Panc1 (cell line): ENCODE measurements at places on chromosomes 6 and 20.

GRCh38 chr20:31505903-31506302, 8.3 kb upstream of the HM13 start:
- no peak overlapping the region for H3K4me3 ChIP-seq
- no peaks in the 10 kb centered on the region for H3K27me3 ChIP-seq
- no peaks in the 10 kb centered on the region for H3K36me3 ChIP-seq
- DNase-seq, result no peak

DNA sequence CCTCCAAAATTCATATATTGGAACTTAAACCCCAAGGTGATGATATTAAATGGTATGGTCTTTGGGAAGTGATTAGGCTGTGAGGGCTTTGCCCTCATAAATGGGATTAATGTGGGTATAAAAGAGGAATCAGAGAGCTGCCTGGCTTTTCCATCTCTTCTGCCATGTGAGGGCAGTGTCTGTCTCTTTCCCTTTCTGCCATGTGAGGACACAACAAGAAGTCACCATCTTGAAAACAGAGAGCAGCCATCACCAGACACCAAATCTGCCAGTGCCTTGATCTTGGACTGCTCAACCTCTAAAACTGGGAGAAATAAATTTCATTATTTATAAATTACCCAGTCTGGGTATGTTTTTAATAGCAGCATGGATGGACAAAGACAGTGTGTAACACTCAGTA, 263.0 kb downstream of the PAX1 start:
- no peak overlapping the region for H3K4me3 ChIP-seq
- H3K27me3 ChIP-seq, result no peaks in the 10 kb centered on the region
- no peaks in the 10 kb centered on the region for H3K4me1 ChIP-seq
- DNase-seq, result no peak
- no peak overlapping the region for H3K27ac ChIP-seq
- no peaks in the 10 kb centered on the region for H3K36me3 ChIP-seq

- no peak for DNase-seq
- H3K4me1 ChIP-seq, result no peaks in the 10 kb centered on the region
- H3K27ac ChIP-seq, result no peak overlapping the region
- H3K4me3 ChIP-seq, result no peak overlapping the region
Observed at GRCh38 chr20:12956303-12956702, 52.5 kb upstream of the SPTLC3 start.

DNA sequence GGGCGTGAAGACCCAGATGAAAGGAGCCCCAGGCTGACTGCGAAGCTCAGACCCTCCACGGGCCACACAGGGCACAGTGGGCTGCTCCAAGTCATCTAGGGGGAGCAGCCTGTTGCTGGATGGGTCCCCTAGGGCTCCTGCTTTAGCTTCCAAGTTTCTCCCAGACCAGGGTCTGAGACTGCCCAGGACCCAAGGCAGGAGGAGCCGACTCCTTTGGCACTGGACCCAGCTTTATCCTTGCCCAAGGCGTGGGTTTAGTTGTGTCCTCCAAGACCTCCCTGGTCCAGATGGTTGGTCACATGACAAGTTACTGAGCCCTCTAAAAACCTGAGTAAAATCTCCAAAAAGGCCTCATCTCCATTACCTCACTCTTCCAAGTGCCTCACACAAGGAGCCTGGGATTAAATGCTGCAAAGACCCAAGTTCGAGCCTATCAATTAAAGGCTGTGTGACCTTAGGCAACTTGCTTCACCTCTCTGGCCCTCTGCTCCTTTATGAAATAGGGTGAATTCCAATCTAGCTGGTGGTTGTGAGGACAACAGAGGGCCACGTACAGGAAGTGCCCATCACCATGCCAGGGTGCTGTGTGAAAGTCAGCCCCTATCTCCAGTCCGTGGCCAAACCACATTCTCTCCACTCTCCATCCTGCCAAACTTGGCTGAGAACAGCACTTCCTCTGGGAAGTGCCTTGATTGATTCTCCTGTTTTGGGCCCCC, 2.5 kb downstream of the NECAB3 start:
- no peaks in the 10 kb centered on the region for H3K27me3 ChIP-seq
- H3K4me3 ChIP-seq, result no peak overlapping the region
- H3K27ac ChIP-seq, result no peak overlapping the region
- peaks cover 24% of the 10 kb centered on the region for H3K4me1 ChIP-seq
- peaks cover 6% of the 10 kb centered on the region; the same call in 1 of the 2 replicates for H3K36me3 ChIP-seq

DNA sequence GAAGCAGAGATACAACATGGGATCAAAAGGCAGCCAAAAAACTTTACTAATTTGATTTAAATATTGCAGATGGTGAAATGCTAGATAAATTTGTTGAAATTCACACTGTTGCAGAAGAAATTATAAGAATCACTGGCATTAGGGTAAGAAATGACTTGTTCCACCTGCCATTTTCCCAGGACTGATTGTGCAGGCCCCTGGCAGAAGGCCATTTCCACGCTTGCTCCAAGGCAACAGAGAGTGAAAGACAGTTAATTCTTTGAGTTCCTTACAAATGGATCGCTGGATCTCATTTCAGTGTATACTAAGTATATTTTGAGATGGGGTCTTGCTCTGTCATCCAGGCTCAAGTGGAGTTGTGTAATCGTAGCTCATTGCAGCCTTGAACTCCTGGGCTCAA, 67.0 kb upstream of the TMEM181 start:
- H3K4me1 ChIP-seq, result no peaks in the 10 kb centered on the region
- no peak overlapping the region for H3K4me3 ChIP-seq
- H3K36me3 ChIP-seq, result peaks cover 2% of the 10 kb centered on the region; the same call in 1 of the 2 replicates
- DNase-seq, result no peak
- H3K27ac ChIP-seq, result no peak overlapping the region

DNA sequence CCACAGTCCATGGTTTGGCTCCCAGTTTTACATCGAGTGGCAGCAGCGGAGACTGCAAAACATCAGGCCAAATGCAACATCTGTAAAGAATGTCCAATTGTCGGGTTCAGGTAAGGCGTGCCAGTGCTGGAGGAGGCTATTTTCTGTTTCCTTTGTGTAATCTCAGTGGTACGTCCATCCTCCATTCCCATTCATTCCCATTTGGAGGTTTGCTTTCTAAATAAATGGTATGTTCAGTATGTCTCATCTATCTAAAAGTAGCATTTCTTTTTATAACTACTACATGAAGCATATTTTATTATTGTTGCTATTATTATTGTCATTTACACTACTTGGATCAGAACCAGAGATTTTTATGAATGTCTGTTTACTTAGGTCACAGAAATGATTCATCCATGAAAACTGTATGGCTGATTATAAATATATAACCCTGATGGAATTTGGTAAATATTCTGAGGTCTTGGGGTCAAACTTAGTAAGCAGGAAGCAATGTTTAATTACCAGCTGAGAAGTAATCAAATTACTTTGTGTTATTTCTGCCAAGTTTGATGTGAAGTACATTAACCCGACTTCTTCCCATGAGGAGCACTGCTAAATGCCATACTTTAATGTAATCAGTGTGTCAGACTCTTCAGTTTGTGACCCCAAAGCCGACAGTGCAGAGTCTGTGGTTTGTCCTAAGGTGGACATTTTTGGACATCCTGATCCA, 512.9 kb downstream of the UTRN start:
- H3K27ac ChIP-seq, result no peak overlapping the region
- DNase-seq, result peak; percentile 66
- 0 out of 2 replicates have a peak, but pooled peaks cover 4% of the 10 kb centered on the region for H3K4me1 ChIP-seq
- no peaks in the 10 kb centered on the region for H3K27me3 ChIP-seq

DNA sequence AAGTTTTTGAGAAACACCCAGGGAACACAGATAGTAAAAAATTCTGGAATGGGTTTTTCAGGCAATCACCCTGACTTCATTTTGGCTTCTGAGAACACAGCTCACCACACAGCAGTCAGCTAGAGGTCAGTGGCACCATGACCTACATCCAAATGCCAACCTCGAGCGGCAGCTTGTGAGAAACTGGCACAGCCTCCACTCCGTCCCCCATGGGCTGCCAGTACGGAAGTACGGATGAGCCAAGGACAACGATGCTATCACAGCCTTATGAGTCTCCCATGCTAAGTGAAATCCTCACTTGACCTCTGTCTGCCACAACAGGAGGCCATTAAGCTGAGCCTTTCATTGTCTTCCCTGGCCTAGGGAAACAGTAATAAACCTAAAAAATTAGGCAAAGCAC, 32.0 kb downstream of the KIF16B start:
- H3K27ac ChIP-seq, result no peak overlapping the region
- no peaks in the 10 kb centered on the region for H3K4me1 ChIP-seq
- no peak for DNase-seq

- no peak overlapping the region for H3K4me3 ChIP-seq
- no peak for DNase-seq
- no peak overlapping the region for H3K27ac ChIP-seq
- no peaks in the 10 kb centered on the region for H3K36me3 ChIP-seq
Observed at GRCh38 chr20:13305284-13305683, 84.2 kb downstream of the ISM1 start.

DNA sequence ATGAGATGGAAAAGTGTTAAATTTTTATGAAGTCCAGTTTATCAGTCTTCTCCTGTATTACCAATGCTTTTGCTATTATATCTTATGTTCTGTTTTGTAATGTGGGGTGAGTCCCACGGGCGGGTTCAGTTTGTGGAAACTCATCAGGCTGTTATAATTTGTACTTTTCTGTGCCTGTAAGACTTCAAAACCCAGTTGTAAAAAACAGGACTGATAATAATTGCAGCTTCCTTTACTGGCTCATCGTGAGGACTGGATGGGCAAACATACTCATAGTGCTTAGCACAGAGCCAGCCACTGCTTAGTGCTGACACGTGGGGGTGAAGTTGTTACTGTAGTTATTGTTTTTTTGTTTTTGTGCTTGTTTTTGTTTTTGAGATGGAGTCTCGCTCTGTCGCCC, 45.6 kb downstream of the TGM2 start:
- no peaks in the 10 kb centered on the region for H3K36me3 ChIP-seq
- H3K4me3 ChIP-seq, result no peak overlapping the region
- no peaks in the 10 kb centered on the region for H3K27me3 ChIP-seq
- H3K27ac ChIP-seq, result no peak overlapping the region; the same call in 1 of the 2 replicates

GRCh38 chr6:11172501-11173327, 59.8 kb downstream of the NEDD9 start:
- no peaks in the 10 kb centered on the region for H3K27me3 ChIP-seq
- peak; percentile 43 for DNase-seq
- no peak overlapping the region for H3K4me3 ChIP-seq
- no peaks in the 10 kb centered on the region for H3K4me1 ChIP-seq
- H3K36me3 ChIP-seq, result no peaks in the 10 kb centered on the region

GRCh38 chr6:12295558-12296254, 5.5 kb downstream of the EDN1 start:
- peak overlapping the region; percentile 3 for H3K4me3 ChIP-seq
- peaks cover 10% of the 10 kb centered on the region; the same call in 1 of the 2 replicates for H3K36me3 ChIP-seq
- peaks cover 64% of the 10 kb centered on the region for H3K4me1 ChIP-seq
- H3K27me3 ChIP-seq, result no peaks in the 10 kb centered on the region

DNA sequence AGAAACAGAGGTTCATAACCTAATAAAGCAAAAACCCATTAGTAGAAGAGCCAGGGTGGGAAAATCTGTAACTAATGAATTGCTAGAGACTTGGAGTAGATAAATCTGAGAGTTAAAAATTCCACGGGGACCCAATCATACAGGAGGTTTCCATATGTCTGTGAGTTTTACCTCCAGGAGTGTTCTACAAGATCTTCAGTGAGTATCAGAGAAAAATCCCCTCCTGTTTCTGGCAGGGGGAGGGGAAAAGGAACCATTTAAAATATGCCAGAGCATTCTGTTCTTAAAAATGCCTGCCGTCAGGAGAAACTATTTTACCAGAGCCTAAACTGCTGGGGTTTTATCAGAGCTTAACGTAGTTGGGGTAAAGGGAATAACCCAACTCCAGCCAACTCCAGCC, 54.0 kb upstream of the PLN start:
- no peaks in the 10 kb centered on the region for H3K36me3 ChIP-seq
- H3K4me3 ChIP-seq, result no peak overlapping the region
- H3K27me3 ChIP-seq, result no peaks in the 10 kb centered on the region
- DNase-seq, result no peak
- no peaks in the 10 kb centered on the region for H3K4me1 ChIP-seq
- no peak overlapping the region for H3K27ac ChIP-seq

GRCh38 chr6:26543953-26544352, 5.8 kb downstream of the HMGN4 start:
- no peak overlapping the region for H3K27ac ChIP-seq
- H3K36me3 ChIP-seq, result peaks cover 22% of the 10 kb centered on the region
- H3K4me1 ChIP-seq, result peaks cover 5% of the 10 kb centered on the region
- no peaks in the 10 kb centered on the region for H3K27me3 ChIP-seq

- no peak for DNase-seq
- no peaks in the 10 kb centered on the region for H3K36me3 ChIP-seq
- H3K4me1 ChIP-seq, result no peaks in the 10 kb centered on the region
- H3K27ac ChIP-seq, result no peak overlapping the region
Observed at GRCh38 chr6:86192123-86192522, 549.4 kb upstream of the SYNCRIP start.

DNA sequence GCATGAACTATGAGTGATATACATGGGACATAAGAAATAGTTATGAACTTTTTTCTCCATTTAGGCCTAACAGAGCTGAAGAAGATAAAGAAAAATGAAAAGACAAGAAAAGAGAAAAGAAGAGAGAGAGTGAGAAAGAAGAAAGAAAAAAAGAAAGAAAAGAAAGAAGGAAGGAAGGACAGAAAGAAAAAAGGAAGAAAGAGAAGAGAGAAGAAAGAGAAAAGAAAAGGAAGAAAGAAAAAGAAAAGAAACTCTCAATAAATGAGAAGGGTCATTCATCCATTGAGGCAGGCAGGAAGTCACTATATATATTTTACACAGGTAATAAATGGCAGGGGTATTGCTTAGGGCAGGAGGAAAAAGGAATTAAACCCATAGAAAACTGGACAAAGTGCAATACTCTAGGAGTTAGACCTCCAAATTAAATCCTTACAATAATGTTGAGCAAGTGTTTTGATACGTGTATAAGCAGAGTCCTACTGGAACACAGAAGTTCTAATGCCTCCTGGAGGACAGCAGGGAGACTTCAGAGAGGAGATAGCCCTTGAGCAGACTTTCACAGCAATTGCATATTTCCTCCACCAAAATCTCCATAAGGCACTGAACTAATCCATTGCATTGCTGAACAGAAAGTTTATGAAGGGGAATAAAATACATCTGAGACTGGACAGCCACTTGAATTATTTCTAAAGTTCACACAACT, 86.4 kb upstream of the TENT5A start:
- no peak overlapping the region for H3K27ac ChIP-seq
- no peaks in the 10 kb centered on the region for H3K4me1 ChIP-seq

- peaks cover 81% of the 10 kb centered on the region for H3K4me1 ChIP-seq
- peak overlapping the region; percentile 86 for H3K27ac ChIP-seq
- DNase-seq, result peak; percentile 81
- H3K4me3 ChIP-seq, result no peak overlapping the region
- H3K27me3 ChIP-seq, result no peaks in the 10 kb centered on the region
Observed at GRCh38 chr20:43938932-43939761, 24.5 kb downstream of the TOX2 start.

DNA sequence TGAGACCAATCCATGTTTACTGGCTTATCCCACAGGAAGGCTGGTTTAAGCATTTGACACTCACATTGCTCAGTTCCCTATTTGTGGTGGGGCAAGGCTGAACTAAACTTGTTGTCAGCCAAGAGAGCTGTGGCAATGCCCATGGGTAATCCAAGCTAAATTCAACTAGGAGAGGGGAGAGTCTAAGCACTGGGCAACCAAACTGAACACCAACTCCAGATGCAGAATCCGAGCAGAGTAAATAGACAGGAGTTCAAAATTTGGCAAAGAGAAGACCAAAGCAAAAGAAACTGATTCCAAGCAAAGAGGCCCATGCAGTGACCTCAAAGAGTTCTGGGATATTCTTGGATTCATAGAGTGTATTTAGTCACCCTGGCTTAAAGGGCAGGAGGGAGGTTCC, 106.5 kb upstream of the NT5E start:
- no peak for DNase-seq
- H3K4me3 ChIP-seq, result no peak overlapping the region
- H3K27me3 ChIP-seq, result no peaks in the 10 kb centered on the region
- H3K4me1 ChIP-seq, result no peaks in the 10 kb centered on the region
- H3K36me3 ChIP-seq, result no peaks in the 10 kb centered on the region
- no peak overlapping the region for H3K27ac ChIP-seq
